ENCODE measurements at places on chromosomes 4 and X.

DNA sequence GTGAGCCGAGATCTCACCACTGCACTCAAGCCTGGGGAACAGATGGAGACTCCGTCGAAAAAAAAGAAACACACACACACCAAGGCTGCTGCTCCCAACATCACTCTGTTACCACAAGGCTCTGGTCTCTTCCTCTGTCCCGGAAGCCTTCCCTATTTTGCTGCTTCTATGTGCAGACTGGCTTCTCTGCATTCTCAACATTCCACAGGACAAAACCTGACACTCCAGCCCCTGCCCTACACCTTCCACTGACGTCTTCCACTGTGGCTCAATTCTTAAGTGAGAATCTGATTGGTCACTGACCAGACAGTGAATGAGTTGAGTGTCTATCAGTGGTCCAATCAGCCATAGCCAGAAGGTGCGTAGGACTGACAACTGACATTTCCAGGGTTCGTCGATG is 5.9 kb downstream of the ODAPH start:
- DNase-seq = no peak
- no peaks in the 10 kb centered on the region for H3K27me3 ChIP-seq
- H3K4me3 ChIP-seq = no peak overlapping the region
- no peaks in the 10 kb centered on the region for H3K4me1 ChIP-seq

DNA sequence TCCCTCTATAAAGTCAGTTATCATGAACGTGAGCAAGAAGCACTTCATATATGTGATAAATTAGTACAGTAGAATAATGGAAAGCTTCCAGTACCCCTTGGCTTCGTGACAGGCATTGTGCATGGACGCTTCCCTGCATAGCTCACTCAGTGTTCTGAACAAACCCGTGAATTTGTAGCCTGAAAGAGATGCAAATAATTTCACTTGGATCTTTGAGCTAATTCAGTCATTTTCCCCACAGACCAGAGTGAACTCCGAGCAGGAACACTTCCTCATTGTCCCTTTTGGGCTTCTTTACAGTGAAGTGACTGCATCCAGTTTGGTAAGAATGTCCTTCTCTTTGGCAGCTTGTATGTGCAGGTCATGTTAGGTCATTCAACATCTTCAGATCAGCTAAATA is 50.1 kb downstream of the ADD1 start:
- no peak for DNase-seq
- H3K27me3 ChIP-seq = no peaks in the 10 kb centered on the region
- H3K27ac ChIP-seq = no peak overlapping the region
- H3K4me3 ChIP-seq = no peak overlapping the region

GRCh38 chr4:42570221-42570620 is 86.7 kb downstream of the ATP8A1 start:
- H3K27me3 ChIP-seq = no peaks in the 10 kb centered on the region
- DNase-seq = peak; percentile 94
- peak overlapping the region; percentile 1 for H3K27ac ChIP-seq
- no peak overlapping the region for H3K4me3 ChIP-seq
- H3K4me1 ChIP-seq = peaks cover 22% of the 10 kb centered on the region
- no peaks in the 10 kb centered on the region for H3K36me3 ChIP-seq

DNA sequence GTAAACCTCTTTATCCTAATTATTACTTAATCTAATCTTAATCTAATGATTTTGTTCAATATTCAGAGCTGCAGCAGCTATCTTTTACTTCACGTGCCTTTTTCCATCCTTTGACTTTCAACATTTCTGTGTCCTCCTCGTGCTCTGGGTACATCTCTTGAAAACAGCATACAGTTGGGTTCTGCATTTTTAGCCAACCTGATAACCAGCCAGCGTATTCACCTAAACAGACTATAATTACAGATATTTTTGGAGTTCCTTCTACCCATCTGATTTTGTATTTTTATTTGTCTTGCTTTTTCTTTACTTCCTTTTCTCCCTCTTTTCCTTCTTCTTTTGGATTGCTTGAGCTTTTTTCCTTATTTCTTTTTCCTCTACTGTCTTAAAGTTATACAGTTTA is 16.2 kb upstream of the JAKMIP1 start:
- no peak for DNase-seq
- no peak overlapping the region for H3K4me3 ChIP-seq
- no peaks in the 10 kb centered on the region for H3K36me3 ChIP-seq

DNA sequence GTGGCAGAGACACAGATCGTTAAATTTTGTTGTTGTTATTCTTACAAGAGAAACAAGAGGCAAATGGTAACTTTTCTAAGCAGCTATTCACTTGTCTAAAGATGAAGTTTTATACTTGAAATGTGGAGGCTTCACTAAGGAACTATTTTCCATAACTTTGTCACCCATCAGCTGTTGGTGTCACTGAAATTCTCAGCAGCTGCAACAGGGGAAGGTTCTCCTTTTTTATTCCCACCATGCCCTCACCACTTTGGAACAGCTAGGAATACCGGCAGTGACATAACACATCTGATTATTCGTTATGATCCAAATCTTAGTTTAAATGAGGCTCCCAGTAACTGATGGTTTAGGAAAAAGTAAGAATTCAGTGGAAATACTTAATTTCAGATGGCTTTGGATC is 147.0 kb upstream of the LEF1 start:
- no peaks in the 10 kb centered on the region for H3K27me3 ChIP-seq
- H3K36me3 ChIP-seq = no peaks in the 10 kb centered on the region
- DNase-seq = no peak
- no peak overlapping the region for H3K4me3 ChIP-seq

- H3K36me3 ChIP-seq = no peaks in the 10 kb centered on the region
- H3K27ac ChIP-seq = peak overlapping the region; percentile 94
- peak; percentile 88 for DNase-seq
- H3K27me3 ChIP-seq = no peaks in the 10 kb centered on the region
Observed at GRCh38 chrX:154541896-154542722, 4.5 kb downstream of the G6PD start.

DNA sequence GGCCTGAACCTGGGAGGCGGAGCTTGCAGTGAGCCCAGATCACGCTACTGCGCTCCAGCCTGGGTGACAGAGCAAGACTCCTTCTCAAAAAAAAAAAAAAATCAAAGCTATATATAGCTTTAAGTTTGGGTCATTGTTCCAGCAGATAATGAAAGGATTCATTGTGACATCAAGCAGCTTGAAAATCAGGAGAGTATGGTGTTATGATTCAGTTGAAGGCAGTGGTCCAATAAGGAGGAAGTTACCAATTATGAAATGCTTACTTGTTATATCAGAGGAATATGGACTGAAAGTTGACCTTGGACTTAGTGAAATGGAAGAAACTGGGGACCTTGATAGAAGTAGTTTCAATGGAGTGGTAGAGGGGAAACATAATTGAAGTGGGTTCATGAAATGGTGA is 140.4 kb upstream of the MAD2L1 start:
- no peaks in the 10 kb centered on the region for H3K36me3 ChIP-seq
- H3K27me3 ChIP-seq = no peaks in the 10 kb centered on the region
- H3K27ac ChIP-seq = no peak overlapping the region
- no peak overlapping the region for H3K4me3 ChIP-seq
- H3K4me1 ChIP-seq = no peaks in the 10 kb centered on the region

DNA sequence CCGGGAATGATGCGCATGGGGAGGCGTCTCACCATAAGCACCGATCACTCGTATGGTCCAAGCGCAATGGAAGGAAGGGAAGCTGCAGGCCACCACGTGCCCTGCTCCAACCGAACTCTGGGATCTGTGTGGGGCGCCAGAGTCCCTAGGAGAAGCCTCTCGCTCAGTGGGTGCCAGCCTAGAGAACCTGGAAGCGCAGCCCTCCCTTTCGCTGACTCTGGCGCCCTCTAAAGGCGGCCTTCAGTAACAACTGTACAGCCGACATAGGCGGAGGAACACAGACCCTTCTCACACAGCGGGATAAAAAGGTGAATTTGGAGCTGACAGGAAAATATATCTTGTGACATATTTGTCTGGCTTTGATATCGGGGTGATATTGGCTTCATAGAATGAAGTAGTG is 76.0 kb downstream of the INTS6L start:
- H3K4me3 ChIP-seq = no peak overlapping the region
- H3K27me3 ChIP-seq = no peaks in the 10 kb centered on the region
- H3K4me1 ChIP-seq = no peaks in the 10 kb centered on the region
- peak; percentile 7 for DNase-seq
- no peak overlapping the region for H3K27ac ChIP-seq
- no peaks in the 10 kb centered on the region for H3K36me3 ChIP-seq

- H3K36me3 ChIP-seq = no peaks in the 10 kb centered on the region
- H3K27me3 ChIP-seq = no peaks in the 10 kb centered on the region
- H3K4me3 ChIP-seq = no peak overlapping the region
- peaks cover 6% of the 10 kb centered on the region for H3K4me1 ChIP-seq
- DNase-seq = peak; percentile 65
Observed at GRCh38 chr4:189202182-189202868, 738.3 kb upstream of the FRG1 start.

DNA sequence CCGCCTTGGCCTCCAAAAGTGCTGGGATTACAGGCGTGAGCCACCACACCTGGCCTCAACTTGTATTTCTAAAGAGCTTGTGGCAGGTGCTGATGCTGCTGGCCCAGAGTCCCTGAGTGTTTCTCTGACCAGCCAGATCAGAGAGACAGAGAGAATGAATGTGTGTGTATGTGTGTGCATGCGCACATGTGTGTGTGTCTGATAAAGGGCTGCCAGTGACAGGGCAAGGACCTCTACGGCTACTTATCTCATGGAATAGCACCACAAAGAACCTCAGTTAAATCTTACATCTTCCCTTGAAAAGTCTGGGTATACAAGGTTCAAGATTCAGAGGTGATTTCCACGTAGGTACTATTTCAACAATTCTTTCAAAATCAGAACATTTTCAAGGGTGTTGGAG is 86.0 kb downstream of the SCD5 start:
- DNase-seq = no peak
- H3K4me3 ChIP-seq = no peak overlapping the region
- peaks cover 32% of the 10 kb centered on the region for H3K4me1 ChIP-seq
- no peak overlapping the region for H3K27ac ChIP-seq
- no peaks in the 10 kb centered on the region for H3K27me3 ChIP-seq
- no peaks in the 10 kb centered on the region for H3K36me3 ChIP-seq

- no peak overlapping the region for H3K4me3 ChIP-seq
- H3K27ac ChIP-seq = no peak overlapping the region
- no peaks in the 10 kb centered on the region for H3K4me1 ChIP-seq
- no peak for DNase-seq
- no peaks in the 10 kb centered on the region for H3K27me3 ChIP-seq
Observed at GRCh38 chr4:173879509-173879908, 349.5 kb upstream of the HAND2 start.

DNA sequence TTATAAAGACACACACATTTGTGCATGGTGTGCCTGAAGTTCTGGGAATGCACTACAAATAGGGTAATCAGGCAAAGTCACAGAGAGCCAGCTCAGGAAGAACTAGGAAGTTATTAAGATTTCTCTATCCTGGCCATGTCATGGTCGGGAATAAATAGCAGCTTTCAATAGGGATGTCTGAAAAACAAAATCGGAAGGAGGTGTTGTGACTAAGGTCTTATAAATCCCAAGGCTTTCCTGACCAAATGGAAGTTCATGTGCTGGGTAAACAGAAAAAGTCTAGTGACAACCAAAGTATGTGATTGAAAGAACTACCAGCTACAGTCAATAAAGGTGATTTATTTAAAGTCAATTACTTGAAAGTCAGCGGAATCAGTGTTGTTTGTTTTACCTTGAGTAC is 262.5 kb upstream of the HS3ST1 start:
- no peaks in the 10 kb centered on the region for H3K4me1 ChIP-seq
- no peaks in the 10 kb centered on the region for H3K27me3 ChIP-seq
- no peak for DNase-seq
- no peaks in the 10 kb centered on the region for H3K36me3 ChIP-seq
- H3K27ac ChIP-seq = no peak overlapping the region

DNA sequence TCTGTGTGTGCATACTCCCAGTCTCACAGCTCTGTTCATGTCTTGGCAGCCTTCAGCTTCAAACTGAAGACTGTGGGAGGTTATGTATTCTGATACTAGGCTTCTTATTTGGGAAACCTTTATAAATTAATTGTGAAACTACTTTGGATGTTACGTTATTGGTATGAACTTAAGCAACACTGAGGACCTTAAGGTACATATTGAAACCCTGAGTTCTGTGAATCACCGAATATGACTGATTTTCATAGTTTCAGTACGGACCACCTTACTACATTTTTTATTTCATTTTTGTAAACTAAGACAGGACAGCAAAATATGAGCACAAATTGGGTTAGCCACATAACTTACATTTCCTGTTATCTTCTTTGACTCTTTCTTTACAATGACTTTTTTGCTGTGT is 498.4 kb downstream of the PDGFC start:
- H3K27ac ChIP-seq = no peak overlapping the region
- no peaks in the 10 kb centered on the region for H3K4me1 ChIP-seq
- no peaks in the 10 kb centered on the region for H3K36me3 ChIP-seq
- no peak for DNase-seq

DNA sequence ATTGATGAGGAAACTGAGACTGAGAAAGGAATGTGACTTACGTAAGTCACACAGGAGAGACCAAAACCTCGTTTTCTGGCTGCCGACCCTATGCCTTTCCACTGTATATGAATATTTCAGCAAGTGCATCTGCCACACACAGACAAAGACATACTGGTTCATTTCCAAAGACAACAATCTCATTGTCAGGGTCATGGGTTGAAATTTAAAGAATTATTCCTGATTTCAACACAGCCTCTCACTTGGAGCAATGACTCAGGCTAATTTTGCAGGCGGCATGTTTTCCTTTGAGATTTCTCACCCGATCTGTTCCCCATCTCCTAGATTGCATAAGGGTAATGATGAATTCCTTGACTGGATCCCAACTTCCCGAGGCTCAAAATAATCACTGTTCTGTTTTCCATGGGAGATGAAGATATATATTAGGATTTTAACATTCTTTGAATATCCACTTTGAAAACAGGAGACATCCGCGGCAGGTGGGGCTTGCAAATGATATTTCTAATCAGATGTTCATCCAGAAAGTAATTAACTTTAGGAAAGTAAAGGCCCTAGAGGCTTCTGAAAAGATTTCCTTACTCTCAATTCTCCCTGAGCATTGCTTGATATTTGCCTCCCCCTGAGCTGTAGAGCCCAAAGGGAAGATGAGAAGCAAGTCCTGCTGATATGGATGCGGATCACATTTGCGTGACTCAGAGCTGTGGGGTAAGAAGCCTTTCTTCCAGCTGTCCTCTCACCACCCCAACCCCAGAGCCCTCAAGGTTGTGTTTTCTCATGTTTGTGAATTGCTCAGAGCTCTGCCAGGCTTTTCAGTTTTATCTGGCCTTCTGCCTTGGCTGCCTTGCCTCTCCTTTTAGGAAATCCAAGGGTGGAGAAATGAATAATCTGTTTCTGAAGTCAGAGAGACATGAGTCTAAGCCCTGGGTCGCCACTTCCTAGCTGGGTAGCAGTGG is 361.1 kb upstream of the BOD1L1 start:
- H3K27me3 ChIP-seq = no peaks in the 10 kb centered on the region
- H3K4me3 ChIP-seq = no peak overlapping the region
- H3K36me3 ChIP-seq = no peaks in the 10 kb centered on the region
- no peak overlapping the region for H3K27ac ChIP-seq
- H3K4me1 ChIP-seq = no peaks in the 10 kb centered on the region
- peak; percentile 2 for DNase-seq

DNA sequence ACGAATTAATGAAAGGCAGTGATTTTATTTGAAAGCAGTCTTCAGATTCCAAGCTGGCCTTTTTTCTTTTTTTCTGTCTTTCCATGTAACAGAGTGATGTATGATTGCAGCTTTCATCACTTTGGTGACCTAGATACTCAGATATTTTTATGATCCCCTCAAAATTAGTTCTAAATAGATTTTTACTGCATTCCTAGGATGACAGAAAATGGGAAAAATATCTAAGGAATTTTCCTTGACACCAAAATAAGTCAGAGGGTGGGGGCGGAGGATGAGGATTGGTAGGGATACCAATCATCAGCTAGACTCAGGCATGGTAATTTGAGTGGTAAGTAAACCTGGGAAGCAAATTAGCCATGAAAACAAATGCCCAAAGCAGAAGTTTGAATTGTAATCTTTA is 11.9 kb upstream of the HMGB2 start:
- no peaks in the 10 kb centered on the region for H3K36me3 ChIP-seq
- DNase-seq = no peak
- no peak overlapping the region for H3K4me3 ChIP-seq
- no peaks in the 10 kb centered on the region for H3K27me3 ChIP-seq
